Erythroblast (primary cell): ENCODE measurements at places on chromosomes 5 and 9.

GRCh38 chr5:759111-759751 is 25.3 kb downstream of the ZDHHC11B start:
- DNase-seq = no peak

DNA sequence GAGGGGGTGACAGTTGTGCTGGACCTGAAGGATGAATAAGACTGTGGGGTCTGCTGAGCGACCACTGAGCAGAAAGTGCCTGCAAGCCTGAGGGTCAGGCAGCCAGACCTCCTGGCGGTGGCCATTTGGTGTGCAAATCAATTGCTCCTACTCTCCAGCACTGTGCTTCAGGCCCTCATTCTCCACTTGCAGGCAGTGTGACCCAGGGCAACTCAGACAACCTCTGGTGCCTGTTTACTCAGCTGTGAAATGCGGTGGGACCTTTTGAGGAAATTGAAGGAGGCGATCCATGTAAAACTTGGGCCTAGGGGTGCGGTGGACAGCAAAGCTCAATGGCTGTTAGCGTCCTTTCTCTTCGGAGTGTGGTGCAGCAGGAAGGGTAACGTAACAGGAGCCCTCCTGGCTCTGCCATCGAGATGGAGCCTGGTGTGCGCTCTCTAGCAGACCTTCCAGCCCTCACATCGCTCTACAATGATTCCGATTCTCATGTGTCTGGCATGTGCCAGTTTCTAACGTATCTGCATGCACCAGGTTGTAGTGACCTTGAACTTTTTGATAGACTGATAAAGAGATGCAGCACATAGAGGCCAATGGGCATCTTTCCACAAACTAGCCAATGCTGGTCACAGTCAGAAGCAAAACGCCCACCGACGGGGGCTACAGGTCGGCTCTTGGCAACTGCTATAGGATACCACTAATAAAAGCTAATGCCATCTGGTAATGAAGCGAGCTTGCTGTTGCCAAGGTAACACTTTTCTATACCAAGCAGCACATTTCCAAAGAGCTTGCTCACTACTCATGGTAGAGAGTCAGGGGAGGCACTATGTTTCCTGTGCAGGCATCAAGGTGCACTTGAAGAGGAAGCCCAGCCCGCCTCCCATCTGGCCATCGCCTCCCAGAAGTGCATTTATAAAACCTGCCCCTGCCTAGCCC is 159.7 kb upstream of the RAPGEF1 start:
- no peak for DNase-seq

DNA sequence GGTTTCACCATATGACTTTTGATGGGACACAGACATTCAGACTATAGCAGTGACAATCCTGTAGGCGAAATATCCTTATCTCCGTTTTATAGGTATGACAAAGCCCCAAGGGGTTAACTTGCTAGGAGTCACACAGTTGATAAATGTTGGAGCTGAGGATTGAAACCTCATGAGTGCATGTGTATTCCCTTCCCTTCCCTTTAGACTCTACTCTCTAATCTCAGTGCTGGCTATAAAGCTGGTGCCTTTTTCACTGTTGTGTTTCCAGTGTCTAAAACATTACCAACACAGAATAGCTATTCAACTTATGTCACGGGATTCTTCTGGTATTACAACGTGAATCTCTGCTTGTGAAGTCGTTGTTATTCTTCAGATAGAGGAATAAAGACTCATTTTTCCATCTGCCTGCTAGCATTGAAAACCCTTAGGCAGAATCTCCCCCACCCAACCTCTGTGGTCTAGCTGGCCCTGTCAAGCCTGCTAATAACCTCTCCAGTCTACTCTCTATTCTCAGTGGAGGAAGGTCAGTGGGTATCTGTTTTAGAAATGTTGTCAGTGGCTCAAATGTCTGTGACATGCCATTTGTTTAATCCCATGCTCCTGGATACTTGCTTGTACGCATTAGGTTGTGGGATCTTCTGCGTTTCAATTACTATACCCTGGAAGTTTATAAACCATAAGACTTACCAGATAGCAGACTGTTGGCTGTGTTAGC is 121.2 kb downstream of the TLE4 start:
- DNase-seq = no peak

- DNase-seq = no peak
Observed at GRCh38 chr9:120360510-120360909, 219.5 kb downstream of the CDK5RAP2 start.

DNA sequence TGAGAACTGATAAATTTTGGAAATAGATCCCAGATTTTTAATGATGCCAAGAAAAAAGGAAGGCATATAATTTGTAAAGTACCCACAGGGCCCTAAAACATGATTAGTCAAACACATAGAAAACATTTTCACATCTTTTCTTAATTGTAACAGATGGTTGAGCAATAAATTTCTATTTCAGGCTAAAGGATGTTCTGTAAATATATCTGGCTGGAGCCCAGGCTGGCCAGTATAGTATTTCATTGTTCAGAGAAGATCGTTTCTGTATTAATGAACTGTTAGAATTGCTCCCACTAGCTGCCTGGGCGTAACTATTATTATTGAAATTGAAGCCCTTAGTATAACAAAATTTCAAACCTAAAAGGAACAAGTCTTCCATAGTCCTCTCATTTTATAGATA is 105.3 kb upstream of the SMC2 start:
- DNase-seq = no peak

DNA sequence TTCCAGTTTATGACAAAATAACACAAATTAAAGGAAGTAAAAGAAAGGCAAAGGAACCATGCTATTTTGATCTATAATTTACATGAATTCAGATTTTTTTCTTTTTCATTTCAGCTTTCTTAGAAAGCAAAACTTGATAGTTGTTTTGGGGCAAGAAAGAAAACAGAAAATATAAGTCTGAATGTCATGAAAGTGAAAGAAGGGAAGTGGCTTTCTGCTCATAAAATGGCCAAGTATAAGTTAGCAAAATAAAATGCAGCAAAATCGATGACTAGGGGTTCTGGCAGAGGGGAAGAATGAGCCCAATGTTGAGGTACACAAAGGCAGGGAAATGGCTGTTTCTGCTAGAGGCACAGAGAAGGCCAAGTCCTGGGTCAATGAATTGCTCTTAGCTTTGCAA is 3.0 kb upstream of the IFNW1 start:
- no peak for DNase-seq

GRCh38 chr9:94859226-94859625 is 132.7 kb downstream of the AOPEP start:
- no peak for DNase-seq

DNA sequence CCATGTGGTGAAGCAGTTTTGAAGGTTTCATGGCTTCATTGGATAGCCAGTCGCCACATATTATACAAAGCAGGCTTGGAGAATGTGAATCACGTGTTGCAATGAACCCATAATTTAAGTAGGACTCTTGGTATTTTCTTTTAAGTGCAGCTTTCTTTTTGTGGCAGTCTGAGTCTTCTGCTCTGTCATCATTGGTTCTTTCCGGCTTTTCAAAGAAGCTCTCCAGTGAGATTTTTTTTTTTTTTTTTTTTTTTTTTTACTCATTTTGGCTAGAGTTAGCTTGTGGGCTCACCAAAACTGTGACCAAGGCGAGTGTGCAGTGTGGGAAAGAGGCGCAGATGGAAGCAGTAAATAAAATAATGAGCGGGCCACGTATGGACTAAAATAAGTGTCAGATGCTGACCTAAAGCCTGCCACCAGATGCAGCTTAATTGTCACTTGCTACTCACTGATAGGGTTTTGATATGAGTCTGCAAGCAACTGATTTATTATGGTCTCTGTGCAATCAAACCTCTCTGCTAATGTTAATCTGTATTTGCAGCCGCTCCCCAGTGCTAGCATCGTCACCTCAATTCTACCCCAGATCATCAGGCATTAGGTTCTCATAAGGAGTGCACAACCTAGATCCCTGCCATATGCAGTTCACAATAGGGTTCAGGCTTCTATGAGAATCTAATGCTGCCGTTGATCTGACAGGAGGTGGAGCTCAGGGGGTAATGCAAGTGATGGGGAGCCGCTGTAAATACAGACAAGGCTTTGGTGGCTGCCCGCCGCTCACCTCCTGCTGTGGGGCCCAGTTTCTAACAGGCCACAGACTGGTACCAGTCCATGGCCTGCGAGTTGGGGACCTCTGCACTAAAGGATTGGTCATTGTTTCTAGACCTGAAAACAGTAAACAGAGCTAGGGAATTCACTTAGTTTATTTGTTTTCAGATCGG is 45.5 kb upstream of the LARP1 start:
- peak; percentile 70 for DNase-seq

- peak; percentile 47 for DNase-seq
Observed at GRCh38 chr9:78006734-78007133, 24.9 kb downstream of the GNAQ start.

DNA sequence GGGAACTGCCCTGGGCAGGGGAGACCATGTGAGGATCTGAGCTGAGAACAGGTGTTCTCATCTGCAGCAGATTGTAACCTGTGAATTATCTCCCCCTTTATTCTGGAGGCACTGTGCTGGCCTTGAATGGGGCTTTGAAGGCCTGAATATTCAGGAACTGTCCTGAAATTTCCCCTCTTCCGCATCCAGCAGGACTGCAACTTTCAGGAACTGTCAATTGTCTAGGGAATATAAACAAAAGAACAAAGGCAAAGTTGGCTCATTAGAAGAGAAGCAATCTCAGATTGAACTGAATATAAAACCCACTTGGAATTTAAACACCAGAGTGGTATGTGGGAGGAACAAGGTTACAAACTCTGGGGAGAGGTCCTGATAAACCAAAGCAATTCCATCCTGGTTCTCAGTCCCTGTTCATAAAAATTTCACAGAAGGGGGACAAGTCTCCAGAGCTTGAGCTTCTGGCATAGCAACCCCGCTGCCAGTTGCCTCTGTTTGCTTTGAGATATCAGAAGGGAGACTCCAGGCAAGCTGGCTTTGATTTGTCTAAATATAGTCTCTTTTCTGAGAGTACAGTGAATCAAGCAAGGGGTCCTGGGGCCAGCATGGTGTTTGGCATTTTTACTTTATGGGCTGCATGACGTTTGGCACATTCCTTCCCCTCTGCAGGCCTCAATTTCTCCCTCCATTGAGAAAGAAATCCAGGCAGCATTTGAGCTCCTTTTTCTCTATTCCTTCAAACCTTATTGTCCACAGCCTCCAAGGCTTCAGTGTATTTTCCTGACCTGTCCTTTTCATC is 47.5 kb downstream of the ADRB2 start:
- DNase-seq = no peak
